Activated effector memory CD4-positive, alpha-beta T cell treated with Interleukin-2 at 50 U/mL for 16 hours (primary cell): ENCODE measurements at places on chromosomes 7 and 10.

DNA sequence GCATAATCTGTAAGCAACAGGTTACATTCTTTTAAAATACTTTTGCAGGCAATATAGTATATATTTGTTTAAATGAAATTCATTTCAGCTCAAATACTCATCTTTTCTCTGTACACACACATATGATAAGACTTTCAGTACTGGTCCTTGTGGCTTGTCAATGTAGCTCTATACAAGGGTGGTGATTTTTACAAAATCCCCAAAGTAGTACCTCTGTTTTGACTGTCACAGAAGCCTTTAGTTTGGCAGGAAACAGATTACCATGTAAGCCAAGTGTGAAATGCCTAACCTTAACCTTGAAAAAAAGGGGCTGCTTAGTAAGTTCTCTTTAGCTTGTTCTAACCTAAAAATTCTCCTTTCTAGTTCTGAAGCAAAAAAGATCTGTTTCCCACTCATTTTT lies 87.9 kb downstream of the KCND2 start:
- DNase-seq, result no peak

DNA sequence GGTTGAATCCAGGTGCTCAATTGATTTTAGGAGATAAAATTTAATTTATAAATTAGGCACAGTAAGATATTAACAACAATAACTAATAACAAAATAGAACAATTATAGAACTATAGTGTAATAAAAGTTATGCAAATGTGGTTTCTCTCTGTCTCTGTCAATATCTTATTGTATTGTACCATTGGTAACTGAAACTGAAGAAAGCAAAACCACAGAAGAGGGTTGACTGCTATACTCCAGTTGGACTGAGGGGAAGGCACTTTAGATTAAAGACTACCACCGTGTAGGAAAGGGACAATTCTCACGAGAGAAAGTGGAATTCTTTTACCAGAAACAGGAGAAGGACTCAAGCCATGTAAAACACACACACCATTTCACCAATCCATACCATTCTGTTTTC lies 967.1 kb downstream of the PCDH15 start:
- DNase-seq, result no peak

GRCh38 chr10:20935931-20936330 lies 38.8 kb upstream of the NEBL start:
- no peak for DNase-seq

DNA sequence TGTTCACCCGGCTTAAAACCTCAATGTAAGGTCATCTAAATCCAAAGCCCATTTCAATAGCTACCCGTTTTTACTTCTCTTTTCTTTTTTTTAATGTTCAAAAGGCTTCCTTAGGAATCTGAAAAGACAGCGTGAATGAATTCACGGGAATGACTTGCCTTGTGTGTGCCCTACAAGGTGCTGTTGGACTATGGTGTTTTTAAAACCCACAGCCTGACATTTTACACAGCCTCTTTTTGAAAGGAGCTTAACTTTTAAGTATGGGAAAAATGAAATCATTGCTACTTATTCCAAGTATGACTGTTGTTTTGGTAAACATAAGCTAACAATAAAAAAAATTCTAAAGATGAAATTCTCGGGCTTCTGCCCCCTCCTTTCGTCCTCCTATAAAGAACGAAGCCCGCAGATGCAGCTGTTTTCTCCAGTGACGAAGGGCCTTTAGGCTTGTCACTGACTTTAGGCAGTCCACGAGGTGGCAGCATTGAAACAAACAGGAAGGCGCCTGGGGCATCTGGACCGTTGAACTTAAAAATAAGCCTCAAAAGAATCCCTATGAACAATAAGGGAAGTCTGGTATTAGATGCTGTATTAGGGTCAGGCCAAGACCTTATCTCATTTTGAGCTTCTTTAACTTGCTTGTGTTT lies 141.3 kb downstream of the NRP1 start:
- peak; percentile 60 for DNase-seq

GRCh38 chr10:75137533-75138438 lies 26.3 kb downstream of the SAMD8 start:
- DNase-seq, result no peak

DNA sequence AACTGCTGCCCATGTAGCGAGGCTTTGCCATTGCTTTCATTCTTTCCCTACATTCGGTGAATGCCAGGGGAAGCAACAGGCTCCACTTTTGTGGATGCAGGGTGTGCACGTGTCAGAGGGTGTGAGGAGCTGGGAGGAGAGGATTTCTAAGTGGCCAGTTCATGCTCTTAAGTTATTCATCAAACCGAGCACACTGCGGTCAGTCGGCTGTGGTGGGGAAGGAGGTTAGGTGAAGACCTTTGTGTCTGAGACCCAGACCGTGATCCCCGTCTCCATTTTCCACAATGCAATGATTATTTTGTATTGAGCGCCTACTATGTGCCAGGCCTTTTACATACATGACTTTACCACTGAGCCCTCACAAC lies 438.6 kb upstream of the GALNT17 start:
- DNase-seq, result no peak

GRCh38 chr10:125025341-125025740 lies 83.4 kb downstream of the ZRANB1 start:
- DNase-seq, result no peak

GRCh38 chr10:103553743-103554487 lies 60.4 kb downstream of the NEURL1 start:
- no peak for DNase-seq

DNA sequence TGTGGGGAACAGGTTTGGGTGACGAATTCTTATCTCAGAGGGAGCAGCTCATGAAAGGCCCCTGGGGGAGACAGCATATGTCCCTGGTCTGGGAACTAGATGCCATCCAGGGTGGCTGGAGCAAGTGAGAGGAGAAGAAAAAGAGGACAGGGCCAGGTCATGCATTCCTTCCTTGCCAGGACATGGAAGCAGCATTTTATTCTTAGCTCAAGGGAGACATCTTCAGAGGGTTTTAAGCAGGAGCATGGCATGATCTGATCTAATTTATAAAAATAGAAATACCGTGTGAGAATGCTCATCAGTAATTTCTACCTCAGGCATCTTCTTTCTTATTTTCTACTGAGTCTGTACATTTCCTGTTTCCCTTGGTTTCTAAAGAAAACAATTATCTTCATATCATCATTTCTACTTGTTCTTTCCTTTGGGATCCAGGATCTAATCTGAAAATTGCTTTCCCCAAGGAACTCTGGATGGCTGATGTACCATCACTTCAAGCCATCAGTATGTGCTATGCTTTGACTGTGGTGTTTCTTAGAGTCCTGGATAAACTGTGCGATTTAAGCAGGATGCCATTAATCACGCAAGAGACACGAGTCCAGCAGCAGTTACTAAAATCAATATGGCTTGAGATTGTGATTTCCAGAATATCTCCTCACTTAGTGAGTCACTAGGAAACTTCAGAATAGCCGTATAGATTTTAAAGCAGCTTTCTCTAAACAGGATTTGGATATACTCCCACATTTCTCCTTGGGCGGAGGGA lies 386.2 kb downstream of the GALNT17 start:
- DNase-seq, result no peak

- no peak for DNase-seq
Measured at GRCh38 chr10:24208661-24209431, at the start of gene KIAA1217. KIAA1217 (plus strand) TSS chr10:24209138; CDS start chr10:24209194, 56 bp downstream.

- DNase-seq, result no peak
Measured at GRCh38 chr10:32148864-32149251, 92.6 kb upstream of the KIF5B start.

DNA sequence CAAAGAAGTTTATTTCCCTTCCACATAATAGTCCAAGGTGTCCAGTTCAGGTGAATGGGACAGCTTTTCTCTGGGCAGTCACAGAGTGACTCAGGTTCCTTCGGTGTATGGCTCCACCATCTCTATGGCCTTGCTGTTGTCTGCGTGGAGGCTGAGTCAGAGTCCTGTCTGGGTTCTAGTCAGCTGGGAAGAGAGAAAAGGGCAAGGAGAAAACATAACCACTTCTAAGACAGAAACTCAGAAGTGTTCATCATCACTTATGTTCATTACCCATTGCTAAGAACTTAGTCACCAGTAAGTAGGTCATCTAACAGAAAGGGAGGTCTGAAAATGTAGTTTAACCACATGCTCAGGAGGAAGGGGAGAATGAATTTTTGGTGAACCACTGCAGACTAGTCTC lies 32.4 kb upstream of the CCDC7 start:
- DNase-seq, result no peak

DNA sequence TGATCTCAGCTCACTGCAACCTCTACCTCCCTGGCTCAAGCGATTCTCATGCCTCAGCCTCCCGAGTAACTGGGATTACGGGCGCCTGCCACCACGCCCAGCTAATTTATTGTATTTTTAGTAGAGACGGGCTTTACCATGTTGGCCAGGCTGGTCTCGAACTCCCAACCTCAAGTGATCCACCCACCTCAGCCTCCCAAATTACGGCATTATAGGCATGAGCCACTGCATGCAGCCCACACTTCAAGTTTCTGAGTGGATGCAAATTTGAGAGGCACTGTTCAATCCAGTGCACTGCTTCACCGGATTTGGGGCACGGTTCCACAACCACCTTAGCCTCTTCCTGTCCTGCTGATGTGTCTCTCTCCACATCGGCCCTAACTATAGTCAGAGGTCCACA lies 16.5 kb downstream of the CNPY1 start:
- no peak for DNase-seq

GRCh38 chr7:67493366-67493765 lies 496.7 kb downstream of the TYW1 start:
- DNase-seq, result no peak

DNA sequence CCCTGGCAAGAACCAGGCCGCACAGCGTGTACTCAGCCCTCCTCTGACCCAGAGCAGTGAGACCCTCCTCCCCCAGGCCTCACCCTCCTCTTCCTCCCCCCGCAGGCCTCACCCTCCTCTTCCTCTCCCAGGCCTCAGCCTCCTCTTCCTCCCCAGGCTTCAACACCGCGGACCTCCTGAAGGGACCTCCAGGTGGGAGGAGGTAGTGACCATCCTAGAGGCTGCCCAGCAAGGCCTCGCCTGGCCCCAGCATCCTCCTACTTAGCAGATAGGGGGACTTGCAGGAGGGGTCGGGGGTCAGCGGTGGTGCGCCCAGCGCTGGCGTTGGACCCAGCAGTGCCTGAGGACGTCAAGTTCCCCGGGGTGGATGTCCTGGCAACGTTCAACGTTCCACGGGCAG lies 270.8 kb downstream of the ELFN1 start:
- DNase-seq, result no peak

DNA sequence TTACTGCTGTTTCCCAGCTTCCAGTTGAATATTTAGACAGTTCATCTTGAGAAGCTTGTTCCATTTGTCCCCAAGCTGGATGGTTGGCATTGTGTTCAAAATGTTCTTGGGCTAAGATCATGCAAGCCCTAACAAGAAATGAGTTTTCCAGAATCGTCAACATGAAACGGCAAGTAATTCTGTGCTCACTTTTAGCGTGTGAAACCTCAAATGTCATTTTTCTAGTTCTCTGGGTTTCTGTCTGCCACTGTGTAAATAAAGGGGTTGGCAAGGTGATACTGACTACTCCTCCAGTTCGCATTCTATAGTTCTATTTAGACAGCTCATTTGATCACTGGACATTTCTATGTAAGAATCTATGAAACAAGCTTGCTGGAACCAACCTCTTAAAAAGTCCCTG lies 194.0 kb downstream of the AHR start:
- DNase-seq, result no peak

DNA sequence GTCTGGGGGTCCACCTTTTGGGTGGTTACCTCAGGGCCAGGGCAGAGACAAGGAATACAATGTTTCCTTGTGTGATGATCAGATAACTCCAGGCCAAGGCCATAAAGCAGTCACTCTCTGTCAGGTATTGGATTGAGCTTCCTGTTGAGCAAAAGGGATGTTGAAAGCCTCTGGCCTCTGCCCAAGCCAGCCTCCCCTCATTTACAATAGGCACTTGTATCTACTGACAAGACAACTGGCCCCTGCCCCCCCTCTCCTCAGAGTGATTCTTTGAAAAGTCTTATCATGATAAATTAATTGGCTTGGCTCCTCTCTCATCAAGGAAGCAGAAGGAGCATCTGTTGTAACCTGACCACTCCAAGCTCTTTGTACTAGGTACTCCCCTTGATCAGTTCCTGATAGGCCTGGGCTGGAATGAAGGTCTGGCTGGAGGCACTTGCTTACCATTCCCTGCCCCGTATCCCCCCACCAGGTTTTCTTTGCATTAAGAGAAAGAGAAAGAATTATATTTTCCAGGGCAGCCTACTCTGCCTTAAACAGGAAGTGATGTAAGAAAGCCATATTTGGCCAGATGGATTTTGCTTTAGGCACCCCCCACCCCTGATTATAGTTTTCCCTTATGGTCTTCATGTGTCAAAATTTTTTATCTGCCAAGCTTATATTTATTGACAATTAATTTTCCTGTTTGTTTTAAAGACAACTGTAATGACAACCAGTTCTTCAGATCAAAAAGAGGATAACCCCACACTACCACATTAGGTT lies 42.1 kb upstream of the HPS1 start:
- no peak for DNase-seq

DNA sequence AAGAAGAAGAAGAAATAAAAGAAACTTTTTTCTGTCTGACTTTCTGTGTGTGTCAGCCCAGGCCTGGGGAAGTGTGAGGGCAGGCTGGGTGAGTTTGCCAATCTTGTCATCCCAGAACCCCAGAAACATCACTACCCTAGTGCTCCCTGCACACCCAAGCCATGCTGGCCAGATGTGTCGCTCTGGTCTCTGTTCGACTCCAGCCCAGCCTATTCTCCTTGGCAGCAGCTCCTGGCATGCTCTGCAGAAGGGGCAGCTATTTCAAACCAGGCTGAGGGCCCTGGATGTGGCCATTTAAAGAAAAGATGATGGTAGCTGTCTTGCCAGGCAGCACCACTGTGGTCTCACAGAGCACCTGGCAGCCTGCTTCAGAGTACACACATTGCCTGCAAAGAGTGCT lies 334.1 kb downstream of the RPS24 start:
- no peak for DNase-seq

GRCh38 chr10:86580521-86580891 lies 58.9 kb upstream of the WAPL start:
- no peak for DNase-seq

DNA sequence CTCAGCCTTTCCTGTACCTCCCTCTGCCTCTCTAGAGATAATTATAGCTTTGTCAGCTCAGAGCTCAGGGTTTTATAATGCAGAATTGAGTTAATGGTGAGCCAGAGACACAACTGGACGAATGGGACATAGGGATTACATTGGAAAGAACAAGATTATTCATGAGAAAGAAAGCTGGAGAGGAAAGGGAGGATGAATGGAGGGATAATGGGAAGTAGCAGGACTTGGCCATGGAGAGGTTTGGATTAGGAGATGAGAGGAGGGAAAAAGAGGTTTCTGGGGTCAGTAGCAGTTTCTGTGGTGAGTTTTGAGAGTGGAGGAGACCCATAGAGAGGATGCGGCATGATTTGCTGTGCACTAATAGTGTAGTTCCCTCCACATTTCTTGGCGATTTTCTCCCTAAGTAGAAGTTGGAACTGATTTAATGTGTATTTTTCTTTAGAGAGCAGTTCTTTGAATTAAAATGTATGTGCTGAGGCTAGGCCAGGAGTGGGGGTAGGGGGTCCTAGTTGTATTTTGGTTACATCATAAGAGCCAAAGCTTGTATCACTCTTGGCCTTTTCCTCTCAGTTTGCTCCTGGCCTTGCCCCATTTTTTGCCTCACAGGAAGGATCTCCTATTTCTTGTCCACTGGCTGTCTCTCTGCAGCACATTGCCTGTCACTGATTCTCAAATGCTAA lies 107.4 kb downstream of the MKX start:
- DNase-seq, result no peak
